A673 (cell line): ENCODE measurements at places on chromosomes 2 and 18. TPM values are rescaled to one million over a fixed set of nuclear protein-coding genes. Genes with fewer than 3 reads are reported as not detected.

GRCh38 chr2:74502147-74502719, 2.8 kb upstream of the LBX2 start:
- no peak overlapping the region for H3K4me3 ChIP-seq
- no peak overlapping the region for H3K27ac ChIP-seq
- no peak for DNase-seq
- H3K36me3 ChIP-seq = peaks cover 14% of the 10 kb centered on the region

Gene KYNU
- 0.44 and 2.5 TPM in 2 replicates for total RNA-seq

Gene TUBA3D
- total RNA-seq = not detected in 2 replicates

DNA sequence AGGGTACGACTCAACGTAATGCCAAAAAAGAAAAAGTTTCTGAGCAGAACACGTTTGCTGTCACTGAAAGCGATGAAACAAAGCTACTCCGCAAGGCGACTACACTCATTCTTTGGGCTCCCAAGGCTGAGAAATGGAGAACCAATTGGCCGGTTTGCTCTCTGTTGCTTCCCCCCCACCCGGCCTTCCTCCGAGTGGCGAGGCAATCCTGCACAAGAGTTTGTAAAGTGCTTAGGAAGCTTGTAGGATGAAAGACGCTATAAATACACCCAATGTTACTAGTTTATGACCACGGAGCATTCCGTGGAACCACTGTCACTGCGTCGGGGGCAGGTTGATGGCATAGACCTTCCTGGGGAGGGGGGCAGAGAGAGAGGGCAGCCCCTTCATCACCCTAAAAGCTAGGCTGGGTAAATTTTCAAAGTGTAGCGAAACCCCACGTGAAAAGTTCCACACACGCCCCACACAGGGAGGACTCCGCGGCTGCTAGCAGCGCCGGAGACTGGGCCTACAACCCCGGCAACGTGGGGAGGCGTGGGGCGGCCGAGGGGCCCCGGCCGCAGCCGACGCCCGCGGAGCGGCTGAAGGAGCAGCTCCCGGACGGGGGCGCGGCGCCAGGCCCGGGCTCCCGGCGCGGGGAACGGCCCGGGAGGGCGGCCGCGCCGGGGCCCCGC, 915 bp downstream of the CUL3 start:
- peak overlapping the region; percentile 90 for H3K4me3 ChIP-seq
- no peaks in the 10 kb centered on the region for H3K36me3 ChIP-seq
- H3K27ac ChIP-seq = peak overlapping the region; percentile 92
- peaks cover 19% of the 10 kb centered on the region for H3K4me1 ChIP-seq

Gene KCNIP3
- total RNA-seq = 0.24 and 0.45 TPM in 2 replicates

Gene CDK5R2
- total RNA-seq = 0.37 and 0.44 TPM in 2 replicates

- H3K27ac ChIP-seq = no peak overlapping the region
- DNase-seq = no peak
- peaks cover 4% of the 10 kb centered on the region for H3K4me1 ChIP-seq
Measured at GRCh38 chr2:63538390-63538789, 49.9 kb downstream of the WDPCP start.

- no peaks in the 10 kb centered on the region for H3K36me3 ChIP-seq
- DNase-seq = no peak
- no peaks in the 10 kb centered on the region for H3K4me1 ChIP-seq
- no peak overlapping the region for H3K27ac ChIP-seq
Measured at GRCh38 chr2:74242354-74243071, 44.1 kb downstream of the MTHFD2 start.

GRCh38 chr2:192544371-192544955, 349.7 kb upstream of the TMEFF2 start:
- DNase-seq = no peak
- peaks cover 20% of the 10 kb centered on the region for H3K4me1 ChIP-seq
- H3K27ac ChIP-seq = no peak overlapping the region

- H3K4me1 ChIP-seq = no peaks in the 10 kb centered on the region
- no peak overlapping the region for H3K4me3 ChIP-seq
- H3K27me3 ChIP-seq = no peaks in the 10 kb centered on the region
- no peaks in the 10 kb centered on the region for H3K36me3 ChIP-seq
- DNase-seq = no peak
Measured at GRCh38 chr18:56379256-56379655, 259.1 kb downstream of the TXNL1 start.

- H3K27ac ChIP-seq = no peak overlapping the region
- no peak overlapping the region for H3K4me3 ChIP-seq
- peaks cover 2% of the 10 kb centered on the region for H3K4me1 ChIP-seq
- DNase-seq = no peak
- no peaks in the 10 kb centered on the region for H3K27me3 ChIP-seq
Measured at GRCh38 chr2:113231064-113231463, 47.7 kb downstream of the PAX8 start.

DNA sequence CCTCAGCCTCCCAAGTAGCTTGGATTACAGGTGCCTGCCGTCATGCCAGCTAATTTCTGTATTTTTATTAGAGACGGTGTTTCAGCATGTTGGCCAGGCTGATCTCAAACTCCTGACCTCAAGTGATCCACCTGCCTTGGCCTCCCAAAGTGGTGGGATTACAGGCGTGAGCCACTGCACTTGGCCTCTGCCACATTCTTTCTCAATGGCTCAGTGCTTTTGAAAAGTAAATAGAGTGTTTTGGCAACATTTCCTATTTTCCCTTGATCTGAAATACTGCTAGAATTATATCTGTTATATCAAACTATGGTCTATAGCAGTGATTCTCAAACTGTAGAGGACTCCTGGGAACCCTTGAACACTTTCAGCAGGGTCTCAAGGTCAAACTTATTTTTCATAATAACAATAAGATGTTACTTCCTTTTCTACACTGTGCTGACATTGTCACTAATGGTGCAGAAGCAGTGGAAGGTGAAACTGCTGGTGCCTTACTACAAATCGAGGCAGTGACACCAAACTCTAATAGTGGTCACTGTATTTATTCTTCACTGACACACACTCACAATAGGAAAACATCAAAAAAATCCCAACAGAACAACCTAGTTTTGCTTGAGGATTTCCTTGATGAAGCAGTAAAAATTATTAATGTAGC, 10.6 kb downstream of the DAW1 start:
- H3K4me3 ChIP-seq = no peak overlapping the region
- no peak overlapping the region for H3K27ac ChIP-seq
- no peaks in the 10 kb centered on the region for H3K4me1 ChIP-seq
- H3K27me3 ChIP-seq = no peaks in the 10 kb centered on the region
- DNase-seq = no peak

- no peak for DNase-seq
- H3K27ac ChIP-seq = no peak overlapping the region
- H3K4me1 ChIP-seq = no peaks in the 10 kb centered on the region
- H3K4me3 ChIP-seq = no peak overlapping the region
- no peaks in the 10 kb centered on the region for H3K27me3 ChIP-seq
Measured at GRCh38 chr2:175567435-175568061, 386.0 kb upstream of the ATP5MC3 start.

Gene NEB
- total RNA-seq = 2.5 and 7.0 TPM in 2 replicates

DNA sequence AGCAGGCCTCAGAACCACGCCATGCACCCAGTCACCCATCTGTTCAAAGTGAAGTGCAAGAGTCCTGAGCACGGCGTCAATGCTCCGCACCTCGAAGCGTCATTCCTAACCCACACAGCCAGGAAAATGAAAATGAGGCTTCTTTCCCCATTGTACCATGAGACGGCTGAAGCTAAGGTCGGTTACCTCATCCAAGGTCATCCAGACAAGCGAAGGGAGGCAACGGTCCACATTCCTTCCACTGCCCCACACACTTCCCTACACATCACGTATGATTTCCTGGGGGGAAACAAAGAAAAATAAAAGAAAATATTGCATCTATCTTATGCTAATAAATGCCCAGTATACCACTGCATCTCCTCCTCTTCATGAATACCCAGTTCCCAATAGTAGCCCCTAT, 113.5 kb upstream of the RAB6C start:
- H3K27me3 ChIP-seq = no peaks in the 10 kb centered on the region
- H3K4me1 ChIP-seq = no peaks in the 10 kb centered on the region
- DNase-seq = no peak

Gene NOL4
- 34.4 and 36.7 TPM in 2 replicates for total RNA-seq

GRCh38 chr2:97979904-97980303, 15.8 kb downstream of the TMEM131 start:
- H3K27ac ChIP-seq = no peak overlapping the region
- DNase-seq = no peak
- no peaks in the 10 kb centered on the region for H3K4me1 ChIP-seq
- no peaks in the 10 kb centered on the region for H3K27me3 ChIP-seq

DNA sequence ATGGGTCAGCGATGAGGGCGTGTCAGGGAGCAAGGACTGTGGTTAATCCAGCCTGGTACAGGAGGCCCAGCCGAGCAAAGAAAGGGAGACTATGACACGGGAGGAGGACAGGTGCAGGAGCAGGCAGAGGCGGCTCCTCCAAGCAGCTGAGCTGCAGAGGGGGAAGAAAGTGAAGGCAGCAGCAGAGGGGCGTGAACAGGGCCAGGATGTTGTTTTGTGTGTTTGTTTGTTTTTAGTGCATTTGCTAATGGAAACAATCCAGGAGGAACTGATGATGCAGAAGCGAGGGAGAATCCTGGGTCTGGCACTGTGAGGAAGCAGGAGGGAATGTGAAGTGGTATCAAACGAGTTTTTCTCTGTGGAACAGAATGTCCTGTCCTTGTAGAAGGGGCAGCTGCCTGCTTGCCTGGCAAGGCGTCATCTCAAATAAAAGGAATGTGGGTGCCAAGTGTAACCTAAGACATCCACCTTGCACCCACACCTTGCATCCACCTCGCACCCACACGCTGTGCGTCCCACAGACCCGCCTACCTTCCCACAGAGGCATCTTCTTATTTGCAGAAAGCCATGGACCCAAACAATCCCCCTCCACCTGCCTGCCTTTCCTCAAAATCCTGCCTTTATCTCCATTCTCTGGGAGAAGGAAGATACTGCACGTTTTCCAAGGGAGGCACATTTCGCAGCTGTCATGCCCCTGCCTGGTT, 134.8 kb downstream of the SH3BP4 start:
- H3K36me3 ChIP-seq = no peaks in the 10 kb centered on the region
- H3K27me3 ChIP-seq = no peaks in the 10 kb centered on the region
- H3K4me1 ChIP-seq = no peaks in the 10 kb centered on the region
- no peak overlapping the region for H3K27ac ChIP-seq
- DNase-seq = no peak

GRCh38 chr2:11784747-11785610, 38.5 kb downstream of the LPIN1 start:
- peak; percentile 37 for DNase-seq
- H3K4me3 ChIP-seq = no peak overlapping the region
- no peaks in the 10 kb centered on the region for H3K4me1 ChIP-seq
- no peaks in the 10 kb centered on the region for H3K27me3 ChIP-seq
- peaks cover 51% of the 10 kb centered on the region for H3K36me3 ChIP-seq
- H3K27ac ChIP-seq = no peak overlapping the region

Gene SERPINB13
- 0.49 and 0.50 TPM in 2 replicates for total RNA-seq

Gene ANO7
- total RNA-seq = 0.45 and 0.96 TPM in 2 replicates

DNA sequence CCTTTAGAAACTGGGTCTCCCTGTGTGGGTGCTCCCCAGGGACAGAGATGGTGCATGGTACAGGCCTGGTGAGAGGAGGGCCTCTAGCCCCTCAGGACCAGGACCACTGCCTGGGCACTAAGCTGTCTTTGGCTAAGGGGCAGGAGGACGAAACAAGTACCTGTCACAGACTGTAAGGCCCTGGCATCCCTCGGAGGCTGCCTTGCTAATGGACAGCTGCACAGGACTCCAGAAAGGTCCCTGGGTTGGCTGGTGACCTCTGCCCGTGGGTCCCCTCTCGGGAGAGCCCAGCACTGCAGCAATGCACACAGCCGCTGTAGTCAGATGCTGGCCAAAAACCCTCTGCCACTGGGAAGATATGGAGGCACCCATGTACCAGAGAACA, 14.3 kb downstream of the HS6ST1 start:
- H3K27ac ChIP-seq = no peak overlapping the region
- no peak for DNase-seq
- no peak overlapping the region for H3K4me3 ChIP-seq
- peaks cover 21% of the 10 kb centered on the region for H3K4me1 ChIP-seq
- H3K36me3 ChIP-seq = no peaks in the 10 kb centered on the region
- no peaks in the 10 kb centered on the region for H3K27me3 ChIP-seq

- no peaks in the 10 kb centered on the region for H3K4me1 ChIP-seq
- no peaks in the 10 kb centered on the region for H3K27me3 ChIP-seq
- DNase-seq = no peak
- no peak overlapping the region for H3K4me3 ChIP-seq
Measured at GRCh38 chr18:36735130-36735529, 93.7 kb downstream of the TPGS2 start.

Gene RAB27B
- total RNA-seq = 0.04 TPM in 1 of 2 replicates, not detected in the other

Gene CRYGD
- not detected in 2 replicates for total RNA-seq

DNA sequence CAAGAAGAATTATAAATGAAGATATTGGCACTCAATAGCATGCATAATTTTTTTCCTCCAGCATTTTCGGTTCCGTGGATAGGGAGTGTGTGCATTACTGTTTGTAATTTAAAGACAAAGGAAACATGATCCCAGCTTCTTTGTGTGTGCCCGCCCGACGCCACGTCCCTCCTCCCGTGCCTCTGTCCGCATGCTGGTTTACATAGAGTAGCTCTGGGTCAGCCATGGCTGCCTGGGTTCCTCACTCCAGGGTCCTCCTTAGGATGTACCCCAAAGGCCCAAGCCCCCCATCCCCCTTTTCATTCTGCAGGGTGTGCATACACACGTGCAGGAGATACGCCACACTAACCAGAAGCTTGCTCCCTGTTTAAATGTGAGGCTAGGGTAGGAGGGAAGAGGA, 214.7 kb downstream of the KLHL29 start:
- DNase-seq = peak; percentile 24
- no peaks in the 10 kb centered on the region for H3K27me3 ChIP-seq
- no peak overlapping the region for H3K4me3 ChIP-seq
- H3K4me1 ChIP-seq = peaks cover 7% of the 10 kb centered on the region

DNA sequence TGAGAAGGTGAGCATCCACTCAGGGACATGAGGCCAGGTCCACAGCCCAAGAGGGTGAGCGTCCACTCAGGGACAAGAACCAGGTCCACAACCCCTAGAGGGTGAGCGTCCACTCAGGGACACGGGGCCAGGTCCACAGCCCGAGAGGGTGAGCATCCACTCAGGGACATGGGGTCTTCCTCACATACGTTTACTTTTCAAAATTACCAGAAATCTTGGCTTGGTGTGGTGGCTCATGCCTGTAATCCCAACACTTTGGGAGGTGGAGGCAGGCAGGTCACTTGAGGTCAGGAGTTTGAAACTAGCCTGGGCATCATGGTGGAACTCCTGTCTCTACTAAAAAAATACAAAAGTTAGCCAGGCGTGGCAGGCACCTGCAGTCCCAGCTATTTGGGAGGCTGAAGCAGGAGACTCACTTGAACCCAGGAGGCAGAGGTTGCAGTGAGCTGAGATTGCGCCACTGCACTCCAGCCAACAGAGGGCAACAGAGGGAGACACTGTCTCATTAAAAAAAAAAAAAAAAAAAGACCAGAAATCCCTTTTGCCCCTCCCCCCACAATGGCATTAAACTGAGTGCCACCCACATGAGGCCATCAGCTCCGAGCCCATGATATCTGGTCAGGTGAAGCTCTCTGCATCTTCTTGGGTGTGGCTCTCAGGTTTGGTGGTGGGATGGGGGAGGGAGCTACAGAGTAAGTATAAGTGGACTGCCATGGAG, 9.0 kb upstream of the MBP start:
- H3K36me3 ChIP-seq = no peaks in the 10 kb centered on the region
- H3K4me3 ChIP-seq = no peak overlapping the region
- no peak overlapping the region for H3K27ac ChIP-seq
- no peaks in the 10 kb centered on the region for H3K4me1 ChIP-seq

GRCh38 chr2:156590085-156590739, 154.0 kb downstream of the GPD2 start:
- H3K4me1 ChIP-seq = no peaks in the 10 kb centered on the region
- no peak overlapping the region for H3K4me3 ChIP-seq
- H3K27me3 ChIP-seq = no peaks in the 10 kb centered on the region
- no peak for DNase-seq

Gene PTPN2
- 35.8 and 44.7 TPM in 2 replicates for total RNA-seq

Gene TMEM200C
- total RNA-seq = not detected in 2 replicates
